ENCODE measurements at places on chromosomes 1 and 21. TPM values are rescaled to one million over a fixed set of nuclear protein-coding genes. Genes with fewer than 3 reads are reported as not detected.

CRYBG2 gene
- total RNA-seq = 10.5 TPM

DNAJC6 gene
- 9.0 TPM for total RNA-seq

DNA sequence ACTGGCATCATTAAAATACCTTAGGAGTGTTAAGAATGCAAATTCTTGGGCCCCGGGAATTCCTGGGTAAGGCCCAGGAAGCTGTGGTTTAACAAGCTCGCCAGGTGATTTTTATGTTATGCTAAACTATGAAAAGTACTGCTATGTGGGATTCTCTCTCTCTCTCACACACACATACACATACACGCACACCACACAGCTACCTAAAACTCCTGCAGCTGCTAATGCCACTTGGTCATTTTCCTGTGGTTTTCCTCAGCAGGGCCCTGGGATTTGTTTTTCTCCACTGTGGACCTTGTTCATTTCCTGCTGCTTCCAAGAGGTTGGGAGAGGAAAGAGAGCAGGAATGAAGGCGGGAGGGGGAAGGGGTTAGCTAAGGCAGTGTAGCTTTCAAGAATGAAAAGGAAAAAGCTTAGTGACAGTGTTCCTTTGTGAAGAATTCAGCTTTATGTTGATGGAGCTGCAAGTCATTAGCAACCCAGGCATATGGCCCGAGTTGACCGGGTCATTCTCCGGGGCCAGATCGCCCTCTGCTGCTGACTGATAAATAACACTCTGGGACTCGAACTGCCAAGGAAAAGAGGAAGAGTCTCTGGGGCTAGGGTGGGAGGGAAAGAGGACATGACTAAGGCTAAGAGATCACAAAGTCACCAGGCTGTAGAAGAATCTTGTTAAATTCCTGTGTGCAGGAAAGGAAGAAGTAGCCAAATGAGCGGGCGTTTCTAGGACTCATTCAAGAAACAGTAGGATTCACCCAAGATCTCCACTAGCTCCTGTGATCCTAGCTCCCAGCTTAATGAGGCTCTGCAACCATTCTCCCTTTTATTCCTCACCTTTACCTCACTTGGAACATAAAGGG lies 30.5 kb upstream of the LRIG2 start:
- DNase-seq = peak; percentile 36
- H3K27ac ChIP-seq = peak overlapping the region; percentile 2
- no peaks in the 10 kb centered on the region for H3K27me3 ChIP-seq

DNA sequence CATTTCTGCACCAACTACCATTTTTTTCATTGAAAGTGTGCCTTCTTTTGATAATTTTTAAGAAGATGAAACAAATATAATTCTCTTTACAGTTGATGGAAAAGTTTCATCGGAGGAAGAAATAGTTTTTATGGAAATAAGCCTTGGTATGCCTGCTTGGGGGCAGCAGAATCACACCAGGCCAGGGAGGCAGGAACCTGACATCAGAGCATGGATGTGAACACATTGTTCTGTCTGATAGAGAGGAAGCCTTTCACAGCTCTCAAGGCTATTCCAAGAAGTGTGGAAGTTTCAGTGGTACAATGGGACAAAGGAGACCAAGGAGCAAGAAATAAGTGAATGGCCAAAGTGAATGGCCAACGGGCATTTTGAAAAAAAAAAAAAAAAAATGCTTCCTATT lies 162.2 kb upstream of the KCNK2 start:
- H3K4me3 ChIP-seq = no peak overlapping the region
- H3K4me1 ChIP-seq = no peaks in the 10 kb centered on the region
- H3K27ac ChIP-seq = no peak overlapping the region
- no peak for DNase-seq
- H3K27me3 ChIP-seq = no peaks in the 10 kb centered on the region

- no peaks in the 10 kb centered on the region for H3K4me1 ChIP-seq
- no peak for DNase-seq
- no peak overlapping the region for H3K4me3 ChIP-seq
- H3K27ac ChIP-seq = no peak overlapping the region
- H3K27me3 ChIP-seq = no peaks in the 10 kb centered on the region
Observed at GRCh38 chr1:53490351-53490750, 31.2 kb downstream of the DMRTB1 start.

GRCh38 chr1:180652792-180653191 lies 21.0 kb downstream of the XPR1 start:
- no peaks in the 10 kb centered on the region for H3K27me3 ChIP-seq
- DNase-seq = no peak
